H4 (cell line): ENCODE measurements at places on chromosomes 5 and 9. TPM values are rescaled to one million over a fixed set of nuclear protein-coding genes. Genes with fewer than 3 reads are reported as not detected.

GRCh38 chr9:130482463-130482862, 37.7 kb downstream of the ASS1 start:
- no peak for DNase-seq

- no peak for DNase-seq
Measured at GRCh38 chr5:143653256-143653655, 158.7 kb upstream of the HMHB1 start.

The LCP2 gene
- total RNA-seq: 0.68 and 2.7 TPM in 2 replicates

The ENTPD2 gene
- not detected in 2 replicates for total RNA-seq

The FOXD4L3 gene
- not detected in 2 replicates for total RNA-seq

DNA sequence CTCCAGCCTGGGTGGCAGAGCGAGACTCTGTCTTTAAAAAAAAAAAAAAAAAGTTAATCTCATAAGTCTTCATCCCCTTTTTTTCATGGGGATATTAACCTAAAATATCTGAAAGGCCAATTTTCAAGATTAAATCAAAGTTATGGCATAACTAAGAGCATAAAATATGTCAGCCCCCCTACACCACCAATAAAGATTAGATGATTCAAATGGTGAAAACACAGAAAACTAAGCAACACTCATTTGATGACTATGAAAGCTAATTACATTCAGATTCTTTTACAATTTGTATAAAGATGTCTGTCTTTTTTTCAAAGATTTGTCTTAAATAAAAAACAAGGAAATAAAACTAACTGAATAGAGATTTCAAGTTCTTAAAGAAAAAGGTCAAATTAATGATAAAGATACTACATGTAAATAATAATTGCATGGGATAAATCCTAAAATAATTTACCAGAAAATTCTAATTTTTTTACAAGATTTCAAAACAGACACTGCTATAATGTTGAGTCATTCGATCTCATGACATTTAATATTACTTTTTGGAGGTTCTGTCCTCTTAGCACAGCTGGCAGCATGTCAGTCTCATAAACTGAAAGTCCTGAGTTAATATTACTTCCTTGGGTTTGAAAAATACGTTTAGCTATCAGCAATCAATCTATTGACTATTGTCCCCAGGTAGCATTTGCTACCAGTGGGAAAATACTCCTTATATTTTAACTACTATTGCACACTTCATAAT, 112.9 kb downstream of the KIAA0825 start:
- no peak for DNase-seq

GRCh38 chr9:16867576-16868311, 2.7 kb downstream of the BNC2 start:
- DNase-seq: no peak

DNA sequence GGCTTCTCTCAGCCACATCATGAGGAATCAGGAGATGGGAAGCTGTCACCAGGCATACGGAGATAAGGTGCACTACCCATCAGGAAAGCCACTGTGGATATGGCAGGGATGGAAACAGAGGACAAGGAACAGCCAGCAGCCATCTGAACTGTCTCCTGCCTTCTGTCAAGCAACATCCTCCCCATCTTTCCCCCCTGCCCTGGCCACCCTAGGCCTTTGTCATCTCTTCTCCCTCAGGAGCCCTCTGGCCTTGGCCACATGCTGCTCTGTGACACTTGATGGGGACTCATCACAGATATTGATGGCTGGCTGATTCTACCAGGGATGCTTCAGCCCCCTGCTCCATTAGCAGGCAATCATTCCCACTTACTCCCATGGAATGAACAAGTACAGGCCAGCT, 21.1 kb upstream of the MEIKIN start:
- DNase-seq: no peak

DNA sequence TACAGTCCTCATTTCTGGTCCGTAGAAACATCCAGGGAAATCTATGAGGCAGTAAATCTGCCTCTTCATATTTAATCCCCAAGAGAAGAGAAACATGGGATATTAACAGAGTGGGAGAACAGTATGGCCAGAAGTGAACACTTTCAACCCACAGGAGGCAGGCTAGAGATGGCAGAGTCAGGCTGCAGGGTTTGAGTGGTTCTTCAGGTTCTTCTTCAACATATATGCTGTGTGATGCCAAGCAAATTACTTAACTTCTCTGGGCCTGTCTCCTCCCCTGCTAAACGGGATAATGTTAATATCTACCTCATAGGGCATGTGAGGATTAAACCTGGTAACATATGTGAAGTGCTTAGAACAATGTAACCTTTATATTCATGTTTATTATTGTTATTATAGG, 321.8 kb downstream of the PSAT1 start:
- no peak for DNase-seq

The VCP gene
- 380 and 386 TPM in 2 replicates for total RNA-seq

GRCh38 chr5:178223828-178224335, 8.7 kb downstream of the PHYKPL start:
- DNase-seq: no peak

DNA sequence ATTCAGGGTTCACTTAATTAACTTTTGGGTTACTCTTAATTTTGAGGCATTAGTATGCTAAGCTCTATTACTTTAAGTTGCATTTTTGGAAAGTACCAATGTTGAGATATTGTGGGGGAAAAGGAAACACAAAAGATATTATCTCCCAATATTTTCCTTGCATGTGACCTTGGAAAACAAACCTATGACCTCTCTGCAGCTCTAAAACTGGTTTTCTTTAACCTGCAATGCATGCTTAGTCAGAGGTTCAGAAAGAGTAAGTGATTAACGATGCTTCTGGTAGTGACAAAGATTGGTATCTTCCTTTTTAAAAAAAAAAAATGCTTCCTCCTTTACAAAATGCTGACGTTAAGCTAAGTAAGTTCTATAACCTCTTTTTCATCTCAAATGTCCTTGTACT, 44.9 kb upstream of the CDH18 start:
- no peak for DNase-seq

DNA sequence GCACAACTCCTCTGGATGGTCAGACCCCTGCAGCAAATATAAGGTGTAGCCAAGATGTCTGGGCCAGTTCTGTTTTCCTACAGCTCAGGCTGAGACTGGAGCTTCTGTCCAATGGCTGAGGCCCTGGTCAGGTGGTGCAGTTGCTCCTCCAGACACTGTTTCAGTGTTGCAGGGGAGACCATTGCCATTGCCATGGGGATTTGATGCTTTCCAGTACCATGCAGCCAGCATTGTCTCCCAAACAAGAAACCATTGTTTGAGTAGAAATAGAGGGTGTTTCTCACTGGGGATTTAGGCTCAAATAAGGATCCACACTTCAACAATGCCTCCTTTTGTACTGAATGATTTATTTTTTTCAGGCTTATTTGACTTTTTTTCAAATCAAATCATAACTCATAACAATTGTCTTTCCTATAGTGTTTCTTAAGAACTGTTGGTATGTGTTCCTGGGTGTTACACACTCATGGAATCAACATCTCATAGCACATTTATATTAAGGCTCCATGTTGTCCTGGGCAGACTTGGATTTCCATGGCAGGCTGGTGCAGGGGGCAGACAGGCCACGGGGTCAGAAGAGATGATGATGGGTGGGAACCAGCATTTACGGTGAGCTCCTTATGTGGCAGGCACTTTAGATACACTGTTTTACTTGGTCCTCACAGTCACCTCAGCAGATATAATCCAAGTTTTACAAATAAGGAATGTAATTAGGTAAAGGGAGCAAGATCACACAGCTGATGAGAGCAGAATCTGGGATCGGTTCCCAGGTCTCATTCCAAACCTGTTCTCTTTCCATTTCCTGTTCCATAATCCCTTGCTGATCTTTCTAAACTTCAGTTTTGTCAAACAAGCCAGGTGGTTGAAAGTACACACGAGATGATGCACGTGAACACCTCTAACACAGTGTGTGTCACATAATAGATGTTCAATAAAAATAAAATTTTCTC, 95.9 kb upstream of the GNAQ start:
- DNase-seq: no peak

GRCh38 chr5:179823937-179824744, 3.4 kb downstream of the SQSTM1 start:
- DNase-seq: no peak

DNA sequence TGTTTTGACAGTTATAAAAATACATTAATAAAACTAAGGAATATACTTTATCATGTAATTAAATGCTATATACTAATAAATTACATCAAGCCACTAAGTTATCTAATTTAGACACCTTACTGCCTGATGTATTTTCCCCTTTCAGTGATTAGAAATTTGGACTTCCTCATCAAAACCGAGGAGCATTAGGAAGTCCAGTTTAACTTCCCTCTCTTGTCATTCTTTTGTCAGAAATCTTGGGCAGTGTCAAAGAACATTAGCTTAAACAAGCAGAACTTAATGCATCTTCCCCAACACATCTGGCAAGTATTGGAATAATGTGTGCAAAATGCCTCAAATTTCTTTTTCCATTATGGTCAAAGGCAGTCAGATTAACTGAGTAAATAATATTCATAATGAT, 81.6 kb downstream of the PLPP1 start:
- DNase-seq: no peak

The CNTLN gene
- total RNA-seq: 2.8 and 5.6 TPM in 2 replicates

DNA sequence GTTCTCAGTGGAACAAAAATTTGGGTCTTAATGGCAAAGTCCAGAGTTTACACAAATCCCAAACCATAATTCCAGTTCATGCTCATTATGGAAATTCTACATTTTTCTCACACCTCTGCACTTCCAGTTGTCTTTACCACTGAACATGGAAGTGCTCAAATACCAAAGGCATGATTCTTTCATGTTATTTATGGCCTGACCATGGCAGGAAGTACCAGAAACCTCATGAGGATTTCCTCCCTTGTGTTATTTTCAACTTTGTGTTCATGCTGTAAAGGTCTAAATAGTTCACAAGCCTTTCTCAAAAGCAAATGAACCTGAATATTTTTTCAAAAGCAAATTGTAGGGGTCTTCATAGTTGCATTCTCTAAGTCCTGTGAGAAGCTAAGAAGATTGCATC, 82.0 kb upstream of the ITGA1 start:
- DNase-seq: no peak

The KLF9 gene
- total RNA-seq: 15.9 and 17.4 TPM in 2 replicates

The AMACR gene
- 11.8 and 21.2 TPM in 2 replicates for total RNA-seq

- DNase-seq: no peak
Measured at GRCh38 chr9:95580812-95581761, 64.3 kb upstream of the PTCH1 start.

DNA sequence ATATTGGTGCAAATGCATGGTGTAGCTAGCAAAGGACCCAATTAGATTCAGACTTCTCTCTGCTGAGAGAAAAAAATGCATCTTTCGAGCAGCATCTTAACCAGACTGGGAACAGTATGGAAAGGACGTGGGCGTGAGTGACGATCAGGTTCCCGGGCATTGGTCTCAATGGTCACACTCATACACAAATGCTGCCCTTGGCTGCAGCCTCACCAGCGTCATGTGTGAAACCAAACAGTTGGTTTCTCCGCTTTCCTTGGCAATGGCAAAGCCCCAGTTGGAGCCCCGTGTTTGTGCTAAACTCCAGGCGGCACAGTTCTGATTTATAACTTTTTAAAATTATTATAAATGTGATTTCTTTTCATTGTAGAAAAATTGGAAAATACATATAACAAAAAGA, 237.8 kb downstream of the SEC61B start:
- no peak for DNase-seq

DNA sequence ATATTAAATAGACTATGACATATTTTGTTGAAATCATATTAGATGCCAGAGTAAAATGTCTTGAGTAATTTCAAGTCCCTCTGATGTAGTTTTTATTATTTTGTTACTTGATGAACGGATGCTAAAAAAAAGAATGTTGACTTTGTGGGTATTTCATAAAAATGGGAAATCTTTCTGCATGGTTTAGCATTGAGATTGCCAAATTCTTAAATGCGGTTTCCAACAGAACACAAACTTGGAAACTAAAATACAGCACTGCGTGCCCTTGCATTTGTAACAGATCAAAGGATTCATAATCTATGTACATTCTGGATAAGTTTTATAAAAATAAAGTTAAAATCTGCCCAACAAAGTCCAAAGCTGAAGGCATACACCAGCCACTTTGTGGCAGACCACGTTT, 425.5 kb upstream of the DAB2 start:
- no peak for DNase-seq

DNA sequence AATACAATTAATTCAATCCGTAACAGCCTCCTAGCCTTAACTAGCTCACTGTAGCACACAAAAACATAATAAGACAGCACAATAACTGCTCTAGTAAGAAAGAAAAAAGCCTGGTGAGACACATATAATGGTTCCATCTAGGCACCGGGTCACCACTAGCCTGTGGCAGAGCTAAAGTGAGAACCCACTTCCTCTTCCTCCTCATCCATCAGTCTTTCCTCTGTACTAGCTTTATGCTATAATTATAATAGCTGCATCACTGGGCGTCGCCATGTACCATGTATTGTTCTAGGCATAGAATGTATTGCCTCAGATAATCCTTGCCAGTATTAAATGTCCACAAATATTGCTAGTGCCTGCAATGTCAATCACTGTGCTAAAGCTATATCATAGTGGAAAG, 23.1 kb downstream of the ADRB2 start:
- no peak for DNase-seq

The ADRA1B gene
- total RNA-seq: not detected in 2 replicates

GRCh38 chr5:177440990-177441780, 5.4 kb upstream of the PRR7 start:
- no peak for DNase-seq

DNA sequence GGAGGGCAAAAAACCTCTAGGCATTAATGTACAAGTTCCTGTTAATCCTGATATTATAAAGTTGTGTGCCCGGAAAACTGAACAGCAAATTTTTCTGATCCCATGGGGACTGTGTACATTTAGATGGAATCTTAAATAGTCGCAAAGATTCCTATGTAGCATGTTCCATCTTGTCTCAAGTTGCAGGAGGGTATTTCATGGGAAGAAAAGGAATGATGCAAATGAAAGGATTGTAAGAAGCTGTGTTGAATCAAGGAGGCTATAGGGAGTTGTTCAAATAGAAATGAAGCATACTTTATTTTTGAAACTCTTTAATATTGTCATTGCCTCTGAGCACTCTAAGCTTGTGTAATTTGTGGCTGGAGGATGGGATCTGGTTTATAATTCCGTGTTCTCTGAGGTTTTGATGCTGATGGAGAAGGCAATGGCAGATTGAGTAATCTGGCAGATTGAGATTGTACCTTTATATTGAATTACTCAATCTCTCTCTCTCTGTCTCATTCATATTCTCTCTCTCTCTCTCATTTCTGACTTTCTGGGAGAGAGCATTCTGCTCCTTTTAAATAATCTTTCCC, 288.5 kb downstream of the OSTF1 start:
- DNase-seq: no peak

The CTXN3 gene
- total RNA-seq: not detected in 2 replicates

- no peak for DNase-seq
Measured at GRCh38 chr5:139193928-139194327, 4.2 kb downstream of the SIL1 start.

- no peak for DNase-seq
Measured at GRCh38 chr5:73380041-73380440, 68.5 kb downstream of the FOXD1 start.

The IL31RA gene
- 7.6 and 10.5 TPM in 2 replicates for total RNA-seq

- no peak for DNase-seq
Measured at GRCh38 chr9:136481558-136481957, 1.3 kb downstream of the SEC16A start.

The NAIP gene
- total RNA-seq: 0.49 and 0.60 TPM in 2 replicates

GRCh38 chr5:72366324-72366976, 46.3 kb downstream of the PTCD2 start:
- peak; percentile 67 for DNase-seq

The IFNA21 gene
- total RNA-seq: 0.15 TPM in 1 of 2 replicates, not detected in the other
